ENCODE measurements at places on chromosomes 1 and 21.

GRCh38 chr1:36571106-36571505, 88.4 kb upstream of the CSF3R start:
- DNase-seq: no peak

DNA sequence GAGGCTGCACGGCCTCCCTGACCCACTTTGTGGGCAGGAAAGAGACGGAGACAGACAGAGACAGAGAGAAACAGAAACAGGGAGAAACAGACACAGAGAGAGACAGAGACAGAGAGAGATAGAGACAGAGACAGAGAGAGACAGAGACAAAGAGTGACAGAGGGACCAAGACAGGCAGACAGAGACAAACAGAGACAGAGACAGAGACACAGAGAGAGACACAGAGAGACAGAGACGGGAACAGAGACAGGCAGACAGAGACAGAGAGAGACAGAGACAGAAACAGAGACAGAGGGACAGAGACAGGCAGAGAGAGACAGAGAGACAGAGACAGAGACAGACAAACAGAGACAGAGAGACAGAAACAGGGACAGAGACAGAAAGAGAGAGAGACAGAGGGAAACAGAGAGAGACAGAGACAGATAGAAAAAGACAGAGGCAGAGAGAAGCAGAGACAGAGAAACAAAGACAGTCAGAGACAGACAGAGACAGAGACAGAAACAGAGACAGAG, 3.1 kb downstream of the COL6A1 start:
- no peak for DNase-seq

GRCh38 chr1:19080721-19081120, 124.2 kb upstream of the IFFO2 start:
- no peak for DNase-seq

- no peak for DNase-seq
These were observed 48.0 kb downstream of the IL6R start for GRCh38 chr1:154453161-154453560.

DNA sequence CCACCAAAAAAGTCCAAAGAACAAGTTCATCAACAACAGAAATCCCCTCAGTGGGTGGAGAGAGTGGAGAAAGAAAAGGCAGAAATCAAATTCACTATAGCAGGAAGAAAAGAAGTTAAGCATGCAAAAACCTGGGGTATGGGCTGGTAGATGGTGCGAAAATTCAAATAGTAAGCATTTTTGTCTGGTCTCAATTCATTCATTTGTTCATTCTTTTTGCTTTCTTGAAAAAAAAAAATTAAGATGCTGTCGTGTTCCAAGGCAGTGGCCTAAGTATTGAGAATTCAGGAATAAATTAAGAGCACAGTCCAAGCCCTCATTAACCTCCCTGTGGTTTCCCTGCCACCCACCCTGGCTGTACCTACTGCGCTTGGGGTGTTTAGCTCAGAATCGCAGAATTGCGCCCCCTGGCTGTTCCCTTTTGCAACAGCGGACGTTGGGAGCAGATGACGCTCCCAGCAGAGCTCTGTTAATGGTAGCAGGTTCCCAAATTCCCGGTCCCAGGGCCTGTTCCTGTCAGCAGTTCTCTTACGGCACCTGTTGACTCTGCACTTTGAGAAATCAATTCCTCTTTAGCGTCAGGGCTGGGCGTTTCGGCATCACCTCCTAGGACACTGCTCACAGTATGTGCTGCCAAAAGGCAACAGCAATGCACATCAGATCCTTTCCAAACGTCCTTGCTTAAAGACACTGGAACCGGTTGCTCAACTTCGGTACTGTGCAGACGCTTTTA, 34.0 kb upstream of the SSX2IP start:
- DNase-seq: no peak

DNA sequence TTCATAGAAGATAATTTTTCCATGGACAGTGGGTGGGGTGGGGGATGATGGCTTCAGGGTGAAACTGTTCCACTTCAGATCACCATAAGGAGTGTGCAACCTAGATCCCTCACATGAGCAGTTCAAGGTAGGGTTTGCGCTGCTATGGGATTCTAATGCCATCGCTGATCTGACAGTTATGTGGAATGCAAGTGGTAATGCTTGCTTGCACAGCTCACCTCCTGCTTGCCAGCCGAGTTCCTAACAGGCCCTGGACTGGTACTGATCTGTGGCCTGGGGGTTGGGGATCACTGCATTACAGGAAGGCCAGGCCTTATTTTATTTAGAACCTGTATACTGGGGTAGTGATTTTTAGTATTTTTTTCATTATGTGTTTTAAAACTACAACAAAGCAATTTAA, 22.0 kb downstream of the MAN1A2 start:
- DNase-seq: no peak
